CD4-positive, alpha-beta T cell (primary cell): ENCODE measurements at places on chromosomes 5 and 9. TPM values are rescaled to one million over a fixed set of nuclear protein-coding genes. Genes with fewer than 3 reads are reported as not detected.

GRCh38 chr5:128966375-128966774, 1.1 kb downstream of the SLC27A6 start:
- no peak overlapping the region for H3K27ac ChIP-seq
- no peaks in the 10 kb centered on the region for H3K36me3 ChIP-seq

DNA sequence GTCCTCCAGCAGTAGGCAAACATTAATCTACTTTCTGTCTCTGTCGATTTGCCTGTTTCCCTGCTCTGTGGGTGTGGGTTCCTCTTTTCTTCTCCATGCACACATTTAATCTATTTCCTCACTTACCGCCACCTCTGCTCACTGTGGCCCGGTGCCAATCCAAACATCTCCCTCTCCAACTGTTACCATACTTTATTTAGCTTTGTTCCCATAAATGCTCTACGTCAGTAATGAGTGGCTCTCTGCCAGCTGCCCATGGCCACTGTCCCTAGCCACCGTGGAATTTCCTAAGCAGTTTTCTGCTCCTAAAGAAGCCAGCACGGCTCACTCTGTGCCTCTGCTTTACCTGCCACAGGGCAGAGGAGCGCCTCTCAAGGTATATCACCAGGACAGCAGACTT, 19.5 kb upstream of the GOLPH3 start:
- H3K4me1 ChIP-seq, result no peaks in the 10 kb centered on the region
- H3K27ac ChIP-seq, result no peak overlapping the region
- H3K36me3 ChIP-seq, result no peaks in the 10 kb centered on the region
- H3K4me3 ChIP-seq, result no peak overlapping the region
- H3K27me3 ChIP-seq, result no peaks in the 10 kb centered on the region

The PCDHGB7 gene
- total RNA-seq, result not detected

The IFNE gene
- total RNA-seq, result not detected
